Adipocyte (in vitro differentiated cells): ENCODE measurements at places on chromosomes 1 and 21.

- DNase-seq = no peak
Measured at GRCh38 chr1:30971496-30971895, 62.9 kb upstream of the SDC3 start.

- peak; percentile 78 for DNase-seq
Measured at GRCh38 chr1:232472485-232473041, 157.4 kb downstream of the SIPA1L2 start.

GRCh38 chr1:179588425-179589024, 3.1 kb upstream of the TDRD5 start:
- DNase-seq = no peak

GRCh38 chr1:20717452-20718342, at the start of gene KIF17:
KIF17 (minus strand) TSS chr1:20718007; CDS start chr1:20717706, 301 bp downstream.
- peak; percentile 92 for DNase-seq

DNA sequence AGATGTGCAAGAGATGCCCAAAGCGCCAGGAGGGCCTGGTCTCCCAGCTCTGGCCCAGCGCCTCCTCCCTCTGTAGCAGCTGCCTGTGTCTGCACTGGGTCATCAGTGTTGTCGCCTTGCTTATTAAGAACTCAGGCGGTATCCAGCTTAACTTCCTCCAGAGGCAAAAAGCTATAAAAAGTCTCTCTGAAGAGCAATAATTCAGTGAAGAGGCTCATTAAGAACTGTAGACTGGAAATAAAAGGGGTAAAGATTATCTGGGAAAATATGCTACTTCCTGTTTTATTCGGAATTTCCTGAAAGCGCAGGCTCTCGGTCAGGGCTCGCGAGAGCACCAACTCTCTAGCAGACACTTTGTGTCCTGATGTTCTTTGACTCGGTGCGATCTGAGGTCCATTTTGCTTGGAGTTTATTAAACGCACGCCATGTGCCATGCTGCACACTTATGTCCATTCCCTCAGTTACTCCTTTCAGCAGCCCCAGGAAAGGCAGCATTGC, 70.4 kb downstream of the MRPS6 start:
- no peak for DNase-seq

DNA sequence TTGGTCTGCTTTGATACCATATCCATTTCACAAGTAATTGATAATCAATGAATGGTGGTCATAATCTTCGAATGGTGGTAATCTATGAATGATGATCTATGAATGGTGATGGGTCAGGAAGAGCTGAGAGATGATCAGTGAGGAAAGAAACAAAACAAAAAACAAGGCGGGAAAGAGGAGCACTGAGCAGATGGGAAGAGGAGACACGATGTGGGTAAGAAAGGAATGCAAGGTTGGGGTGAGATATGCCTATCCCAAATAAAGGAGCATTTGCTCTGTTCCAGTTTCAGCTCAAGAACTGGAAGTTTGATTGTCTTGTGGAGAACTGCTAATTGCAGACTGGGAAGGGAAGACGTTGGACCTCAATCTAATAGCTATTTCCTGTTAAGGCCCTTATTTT, 73.8 kb downstream of the CENPF start:
- DNase-seq = no peak

- no peak for DNase-seq
Measured at GRCh38 chr1:22313321-22313720, 138.3 kb upstream of the ZBTB40 start.

- DNase-seq = no peak
Measured at GRCh38 chr1:117618450-117619122, 12.7 kb downstream of the TENT5C start.

GRCh38 chr21:14075346-14076142, 135.2 kb downstream of the LIPI start:
- no peak for DNase-seq

GRCh38 chr1:175493321-175494010, 249.9 kb downstream of the TNR start:
- no peak for DNase-seq
